ENCODE measurements at places on chromosomes 1 and 21.

DNA sequence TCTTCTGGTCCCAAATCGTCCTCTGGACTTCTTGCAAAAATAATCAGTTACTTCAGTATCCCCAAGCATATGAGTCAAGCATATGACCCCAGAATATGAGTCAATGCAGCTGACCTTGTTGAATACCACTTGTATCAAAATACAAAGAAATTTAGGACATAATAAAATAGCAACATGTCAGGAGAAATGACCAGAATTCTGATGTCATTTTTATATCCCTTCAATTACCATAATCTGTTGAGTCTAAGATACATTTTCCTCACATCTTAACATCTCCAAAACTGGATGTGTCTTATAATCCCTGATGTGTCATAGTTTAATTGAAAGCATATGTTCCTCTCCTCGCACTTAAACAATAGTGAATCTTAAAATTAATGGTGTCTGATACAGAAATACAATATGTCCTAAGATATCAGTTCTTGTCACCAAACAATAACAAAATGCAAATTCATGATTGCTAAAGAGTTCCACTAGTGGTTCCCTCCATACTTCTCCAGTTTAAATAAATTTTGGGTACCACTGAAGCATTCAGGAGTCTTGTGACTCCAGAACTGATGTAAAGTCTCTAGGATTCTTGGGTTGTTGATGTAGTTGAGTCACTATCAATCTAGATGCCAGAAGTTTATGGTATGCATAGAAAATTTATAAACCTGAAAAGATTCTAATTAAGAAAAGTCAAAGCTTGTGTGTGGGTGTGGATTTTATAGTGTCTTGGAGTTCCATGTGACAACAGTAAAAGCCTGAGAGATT is 41.8 kb downstream of the KIFAP3 start:
- DNase-seq: no peak

- no peak for DNase-seq
Observed at GRCh38 chr1:214557952-214558735, 6.7 kb upstream of the PTPN14 start.

- DNase-seq: no peak
Observed at GRCh38 chr1:46489638-46490405, at the start of gene DMBX1. Gene DMBX1, plus strand, starts transcription at chr1:46489836. Its CDS starts 17,175 bp downstream, at chr1:46507011.

- DNase-seq: no peak
Observed at GRCh38 chr21:36209626-36210171, 53.1 kb downstream of the DOP1B start.

GRCh38 chr1:217881607-217882332 is 250.6 kb downstream of the SPATA17 start:
- DNase-seq: peak; percentile 38

- no peak for DNase-seq
Observed at GRCh38 chr1:25198663-25199252, 33.5 kb downstream of the SYF2 start.

All from GOT3 (cell line).